ENCODE measurements at places on chromosomes 12 and 14. TPM values are rescaled to one million over a fixed set of nuclear protein-coding genes. Genes with fewer than 3 reads are reported as not detected.

The IL31 gene
- not detected for total RNA-seq

The GALNT8 gene
- total RNA-seq: 0.52 TPM

The HIP1R gene
- 183 TPM for total RNA-seq

The PTPRB gene
- total RNA-seq: 9.9 TPM

The CCDC197 gene
- not detected for total RNA-seq

The GZMH gene
- not detected for total RNA-seq

The P2RX7 gene
- total RNA-seq: 1.0 TPM

GRCh38 chr12:56267443-56268071 lies 815 bp downstream of the COQ10A start:
- DNase-seq: peak; percentile 37

DNA sequence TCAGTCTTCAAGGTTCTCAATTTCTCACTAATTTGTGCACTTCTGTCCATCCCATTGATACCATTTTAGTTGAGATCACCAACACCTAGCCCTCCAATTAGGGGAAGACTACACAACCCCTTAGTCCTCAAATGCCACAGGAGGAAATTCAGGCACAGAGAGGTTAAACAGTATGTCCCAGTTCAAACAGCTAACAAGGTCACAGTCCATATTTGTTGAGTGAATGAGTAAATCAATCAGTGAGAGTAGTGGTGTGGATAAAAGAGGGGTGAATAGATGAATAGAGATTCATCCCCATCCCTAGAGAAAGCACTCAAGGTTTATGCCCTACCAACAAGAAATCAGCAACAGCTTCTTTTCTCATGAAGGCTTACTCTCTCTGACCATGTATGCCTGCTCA lies 94.2 kb upstream of the RIC8B start:
- no peak for DNase-seq

GRCh38 chr12:7989827-7990491 lies 42.6 kb upstream of the FOXJ2 start:
- DNase-seq: no peak

GRCh38 chr14:24093207-24093900 lies 757 bp upstream of the PCK2 start:
- no peak for DNase-seq

DNA sequence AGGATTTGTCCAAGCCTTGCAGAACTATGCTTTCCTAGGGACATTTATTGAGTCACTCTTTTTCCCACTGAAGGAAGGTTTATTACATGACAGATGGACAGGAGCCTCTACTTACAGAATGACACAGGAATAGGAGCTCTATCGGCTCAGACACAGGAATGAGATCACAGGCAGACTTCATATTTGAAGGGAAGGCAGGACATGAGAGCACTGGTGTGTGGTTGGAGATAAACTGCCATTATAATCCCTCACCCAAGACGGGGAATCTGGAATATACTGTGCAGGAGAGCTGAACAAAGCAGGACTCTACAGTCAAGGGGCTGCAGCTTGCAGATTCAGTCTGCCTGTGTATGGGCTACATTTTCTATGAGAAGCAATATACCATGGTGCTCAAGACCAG lies 26.8 kb upstream of the IL22 start:
- DNase-seq: no peak

DNA sequence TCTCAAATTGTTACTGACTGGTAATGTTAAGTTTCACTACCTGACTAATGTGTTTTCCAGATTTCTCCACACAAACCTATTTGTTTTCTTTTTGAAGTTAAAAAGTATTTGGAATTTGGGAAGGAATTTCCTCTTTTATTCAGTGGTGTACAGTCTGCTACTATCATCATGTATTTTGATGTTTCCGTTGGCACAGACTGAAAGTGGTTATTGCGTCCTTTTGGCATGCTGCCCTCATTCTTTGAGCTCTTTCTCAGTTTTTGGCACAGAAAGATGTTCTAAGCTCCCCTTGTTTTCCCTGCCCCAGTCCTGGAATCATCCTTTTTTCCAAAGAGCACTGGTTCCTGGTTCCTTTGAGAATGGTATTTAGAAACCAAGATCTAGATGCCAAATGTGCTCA lies 31.4 kb upstream of the RTRAF start:
- DNase-seq: no peak

DNA sequence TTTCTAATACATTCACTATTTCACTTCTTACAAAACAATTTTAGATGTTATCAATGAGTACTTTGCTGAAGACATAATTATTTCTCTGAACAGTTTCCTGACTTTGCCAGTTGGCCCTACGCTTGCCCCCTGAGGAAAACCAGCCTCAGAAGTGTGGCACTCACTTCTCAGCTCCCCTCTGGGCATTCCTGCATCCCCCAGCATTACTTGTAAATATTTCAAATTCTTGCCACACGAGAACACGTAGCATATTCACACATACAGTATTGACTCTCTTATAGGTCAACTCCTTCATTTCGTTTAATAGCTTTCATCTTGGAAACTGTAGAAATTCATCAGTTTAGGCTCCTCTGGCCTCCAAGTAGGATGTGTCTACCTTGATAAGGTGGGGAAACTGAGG lies 65.2 kb downstream of the OTX2 start:
- DNase-seq: no peak

DNA sequence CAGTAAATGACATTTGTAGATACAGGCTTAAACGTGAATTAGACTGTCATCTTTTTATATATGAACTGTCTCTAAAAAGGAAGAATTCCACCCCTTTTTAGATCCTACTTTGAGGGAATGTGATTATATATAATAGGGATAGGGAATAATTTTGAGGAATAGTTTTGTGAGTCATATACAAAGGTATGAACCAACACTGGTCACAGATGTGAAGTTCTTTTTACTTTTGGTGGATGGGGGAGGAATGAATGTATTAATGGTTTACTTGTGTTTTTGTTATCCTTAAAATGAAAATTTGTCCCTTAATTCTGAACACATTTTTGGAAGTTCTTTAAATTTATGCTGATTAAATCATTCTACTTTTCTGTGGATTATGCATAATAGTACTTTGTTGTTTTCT lies 30.4 kb downstream of the FRS2 start:
- DNase-seq: no peak
